ENCODE measurements at places on chromosomes 7 and 10.

DNA sequence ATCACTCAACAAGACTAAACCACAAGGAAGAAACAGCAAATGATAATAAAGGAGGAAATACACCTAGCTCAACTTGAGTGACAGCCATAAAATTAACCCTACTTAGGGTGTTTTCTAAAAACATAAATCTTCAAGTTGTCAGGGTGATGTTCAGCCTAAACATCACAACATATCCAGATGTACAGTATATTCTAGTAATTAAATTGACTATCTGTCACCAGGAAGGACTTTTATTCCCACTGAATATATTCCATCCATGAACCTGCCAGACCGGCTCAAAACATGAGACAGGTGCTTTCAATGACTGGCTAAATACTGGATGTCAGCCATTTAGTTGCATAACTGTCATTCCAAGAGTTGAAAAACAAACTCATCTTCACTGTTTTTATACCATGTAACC lies 298.1 kb upstream of the NEBL start:
- no peak for DNase-seq

DNA sequence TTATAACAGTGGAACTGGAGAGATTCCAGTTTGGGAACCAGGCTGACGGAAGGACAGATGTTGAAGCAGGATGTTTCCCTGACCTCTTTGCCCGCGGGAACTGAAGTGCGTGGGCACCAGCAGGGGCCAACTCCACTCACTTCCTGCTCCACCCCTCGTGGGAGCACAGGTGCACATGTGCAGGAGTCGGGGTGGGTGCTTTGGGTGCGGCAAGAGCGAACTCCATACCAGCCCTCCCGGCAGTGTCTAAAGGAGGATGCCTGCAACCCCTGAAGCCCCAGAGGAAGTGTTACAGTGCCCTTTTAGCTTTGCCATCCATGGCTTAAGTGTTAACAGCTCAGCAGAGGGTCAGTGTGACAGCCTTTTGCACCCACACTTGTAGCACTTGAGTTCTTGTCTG lies 27.4 kb upstream of the UBE3C start:
- no peak for DNase-seq

GRCh38 chr10:120949609-120950031 lies 98.5 kb downstream of the WDR11 start:
- DNase-seq: no peak

- no peak for DNase-seq
Measured at GRCh38 chr7:107960272-107960671, 42.7 kb downstream of the LAMB1 start.

- no peak for DNase-seq
Measured at GRCh38 chr7:12975412-12975811, 288.0 kb downstream of the ARL4A start.

GRCh38 chr10:73456187-73456890 lies 23.0 kb upstream of the MSS51 start:
- DNase-seq: no peak

DNA sequence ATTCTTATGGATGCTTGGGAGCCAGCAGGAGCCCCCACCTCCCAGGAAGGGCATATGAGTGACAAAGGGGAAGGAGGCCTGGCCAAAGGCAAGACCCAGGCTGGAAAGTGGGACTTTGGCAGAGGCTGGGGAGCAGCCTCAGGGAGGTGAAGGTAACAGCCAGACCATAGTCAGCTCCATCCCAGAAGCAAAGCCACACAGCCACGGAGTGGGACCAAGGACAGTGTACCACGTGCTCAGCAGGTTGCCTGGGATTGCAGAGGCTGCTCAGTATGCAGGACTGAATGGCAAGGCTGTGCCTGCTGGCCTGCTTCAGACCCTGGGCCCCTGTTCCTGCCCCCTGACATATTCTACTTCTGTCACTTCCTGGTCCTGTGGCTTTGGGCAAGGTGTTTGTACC lies 17.6 kb upstream of the GPR26 start:
- DNase-seq: no peak

- DNase-seq: no peak
Measured at GRCh38 chr7:128841171-128841690, 11.0 kb downstream of the FLNC start.

DNA sequence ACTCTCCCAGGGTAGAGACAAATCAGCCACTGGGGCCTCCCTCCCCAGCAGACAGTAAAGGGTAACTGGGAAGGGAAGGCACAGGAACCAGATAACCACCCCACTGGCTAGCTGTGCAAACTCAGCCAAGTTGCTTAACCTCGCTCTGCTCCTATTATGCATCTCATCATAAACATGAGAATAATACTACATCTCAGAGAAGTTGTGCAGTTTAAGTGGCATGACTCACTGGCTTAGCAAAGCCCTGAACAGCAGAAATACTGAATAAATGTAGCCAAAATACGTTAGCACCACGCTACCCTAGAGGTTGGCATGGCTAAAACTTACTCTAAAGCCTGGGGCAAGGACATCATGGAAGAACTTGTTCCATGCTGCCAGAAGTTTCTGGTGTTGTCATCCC lies 128.1 kb upstream of the ANK3 start:
- no peak for DNase-seq

DNA sequence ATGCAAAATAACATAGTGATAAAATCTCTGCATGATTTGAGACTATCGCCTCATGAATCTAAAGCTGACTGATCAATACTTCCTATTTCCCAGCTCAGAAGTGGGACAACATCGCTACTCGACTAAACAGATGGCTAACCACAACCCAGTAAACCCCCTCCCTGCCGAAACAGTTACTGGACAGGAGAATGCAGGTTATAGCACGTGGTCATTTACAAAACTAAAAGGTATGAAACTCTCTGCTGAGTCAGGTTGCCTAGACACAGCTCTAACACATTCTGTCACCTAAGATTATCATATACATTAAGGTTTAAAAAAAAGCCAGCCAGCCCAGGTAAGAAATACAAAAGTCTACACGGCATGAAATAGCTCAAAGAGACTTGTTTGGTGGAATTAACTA lies 64.0 kb downstream of the CTBP2 start:
- DNase-seq: no peak

GRCh38 chr10:106082865-106083264 lies 1081.6 kb downstream of the SORCS1 start:
- no peak for DNase-seq

DNA sequence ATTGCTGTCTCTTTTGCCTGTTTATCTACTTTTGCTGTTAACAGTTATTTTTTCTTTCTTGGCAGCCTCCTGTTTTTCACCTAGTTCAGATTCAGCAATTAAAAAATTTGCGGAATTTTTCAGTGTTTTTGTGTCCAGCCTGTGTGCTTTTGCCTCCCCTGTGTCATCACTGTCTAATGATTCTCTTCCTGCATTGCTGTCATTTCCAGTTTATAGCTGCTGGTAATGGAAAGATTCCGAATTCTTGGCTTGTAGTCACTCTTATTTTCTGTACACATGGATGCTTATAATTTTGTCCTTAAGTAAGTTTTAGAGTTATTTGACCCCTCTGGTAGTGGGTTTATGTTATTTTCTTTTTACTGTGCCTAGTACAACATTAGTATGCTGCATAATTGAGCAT lies 25.1 kb downstream of the GLRX3 start:
- no peak for DNase-seq

GRCh38 chr7:47349401-47349800 lies 232.5 kb downstream of the TNS3 start:
- DNase-seq: no peak

DNA sequence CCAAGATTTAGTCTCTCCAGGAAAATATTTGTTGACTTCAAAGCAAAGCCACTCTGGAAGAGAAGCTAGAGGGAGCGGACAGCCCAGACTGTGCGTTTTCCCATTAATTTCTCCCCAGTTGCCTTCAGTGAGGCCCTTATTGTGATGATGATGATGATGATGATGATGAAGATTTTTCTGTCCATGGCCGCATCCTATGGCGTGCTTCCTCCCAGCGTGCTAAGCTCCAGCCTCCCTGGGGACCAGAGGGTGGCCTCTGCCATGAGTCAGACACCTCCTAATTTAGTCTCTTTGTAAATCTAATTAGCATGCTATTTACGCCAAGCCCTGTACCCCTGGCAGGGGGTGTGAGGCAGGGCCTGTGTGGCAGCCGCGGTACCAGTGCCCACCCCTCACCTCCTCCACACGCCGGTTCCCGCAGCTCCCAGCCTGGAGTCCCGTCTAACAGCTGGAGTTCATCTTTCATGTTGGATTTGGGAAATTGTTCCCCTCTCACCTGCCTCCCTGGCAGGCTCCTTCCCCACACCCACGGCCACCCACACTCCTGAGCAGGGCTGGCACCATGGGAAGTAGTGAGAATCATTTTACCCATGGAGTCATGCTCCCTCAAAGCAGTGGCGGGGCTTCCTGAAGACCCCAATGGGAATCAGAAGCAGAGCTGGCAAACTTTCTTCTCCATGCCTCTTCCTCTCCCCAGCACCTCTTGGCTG lies 92.2 kb downstream of the C10orf105 start:
- DNase-seq: no peak

- DNase-seq: no peak
Measured at GRCh38 chr10:13115832-13116803, 16.2 kb downstream of the OPTN start.

GRCh38 chr10:12252882-12253546 lies 57.0 kb downstream of the CDC123 start:
- no peak for DNase-seq

DNA sequence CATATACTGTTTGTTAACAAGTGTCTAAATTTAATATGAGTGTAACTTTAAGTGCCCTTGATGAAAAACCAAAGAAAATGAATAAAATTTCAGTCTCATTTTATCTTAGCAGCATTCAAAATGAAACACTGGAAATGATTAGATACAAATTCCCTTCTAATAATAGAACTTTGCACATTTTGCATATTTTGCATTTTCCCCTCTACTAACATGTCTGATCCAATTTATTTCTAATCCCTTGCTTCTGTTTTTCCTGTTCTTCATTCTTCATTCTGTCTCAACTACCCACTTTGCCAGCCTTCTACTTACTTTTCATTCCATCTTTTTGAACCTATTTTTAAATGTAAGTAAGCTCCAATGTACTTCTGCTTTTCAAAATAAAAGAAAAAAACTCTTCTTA lies 42.7 kb upstream of the SEMA3D start:
- no peak for DNase-seq

GRCh38 chr7:129055861-129056464 lies 1.1 kb upstream of the TNPO3 start:
- DNase-seq: no peak

DNA sequence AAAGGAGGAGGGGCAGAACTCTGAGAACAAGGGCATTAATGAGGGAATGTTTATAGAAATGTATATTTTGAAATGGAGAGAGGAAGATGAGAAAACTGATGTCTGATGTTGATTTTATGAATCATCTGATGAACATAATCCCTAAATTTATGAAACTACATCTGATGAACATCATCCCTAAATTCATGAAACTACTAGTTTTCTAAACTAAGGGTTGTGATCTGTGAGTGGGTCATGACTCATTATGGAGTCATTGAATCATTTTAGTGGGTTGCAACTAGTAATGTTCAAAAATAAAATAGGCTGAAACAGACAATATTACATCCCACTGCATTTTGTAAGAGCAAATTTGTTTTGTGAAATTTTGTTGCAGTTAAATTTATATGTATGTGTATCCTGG lies 442.6 kb upstream of the TEX47 start:
- no peak for DNase-seq

GRCh38 chr10:69394020-69394419 lies 22.7 kb downstream of the TACR2 start:
- no peak for DNase-seq

- no peak for DNase-seq
Measured at GRCh38 chr10:123836418-123837145, 55.0 kb downstream of the CPXM2 start.

DNA sequence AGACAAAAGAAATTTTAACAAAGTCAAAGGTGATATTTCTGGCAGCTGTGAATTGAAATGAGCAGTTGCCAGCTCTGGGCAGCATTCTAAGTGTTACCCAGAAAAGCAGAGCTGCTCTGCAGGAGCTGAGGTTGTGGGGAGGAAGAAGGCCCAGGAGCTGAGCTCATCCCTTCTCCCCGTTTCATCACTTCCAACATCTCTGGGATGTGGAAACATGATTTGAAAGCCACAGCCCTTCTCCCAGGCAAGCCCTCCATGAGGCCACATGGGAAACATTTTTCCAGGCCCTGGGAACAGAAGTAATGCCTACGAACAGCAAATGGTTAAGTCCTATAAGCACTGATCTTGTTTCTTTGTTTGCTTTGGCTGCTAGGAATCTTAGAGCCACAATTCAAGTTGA lies 10.9 kb upstream of the DMBT1 start:
- no peak for DNase-seq

GRCh38 chr10:99695761-99696160 lies 36.2 kb downstream of the COX15 start:
- no peak for DNase-seq

DNA sequence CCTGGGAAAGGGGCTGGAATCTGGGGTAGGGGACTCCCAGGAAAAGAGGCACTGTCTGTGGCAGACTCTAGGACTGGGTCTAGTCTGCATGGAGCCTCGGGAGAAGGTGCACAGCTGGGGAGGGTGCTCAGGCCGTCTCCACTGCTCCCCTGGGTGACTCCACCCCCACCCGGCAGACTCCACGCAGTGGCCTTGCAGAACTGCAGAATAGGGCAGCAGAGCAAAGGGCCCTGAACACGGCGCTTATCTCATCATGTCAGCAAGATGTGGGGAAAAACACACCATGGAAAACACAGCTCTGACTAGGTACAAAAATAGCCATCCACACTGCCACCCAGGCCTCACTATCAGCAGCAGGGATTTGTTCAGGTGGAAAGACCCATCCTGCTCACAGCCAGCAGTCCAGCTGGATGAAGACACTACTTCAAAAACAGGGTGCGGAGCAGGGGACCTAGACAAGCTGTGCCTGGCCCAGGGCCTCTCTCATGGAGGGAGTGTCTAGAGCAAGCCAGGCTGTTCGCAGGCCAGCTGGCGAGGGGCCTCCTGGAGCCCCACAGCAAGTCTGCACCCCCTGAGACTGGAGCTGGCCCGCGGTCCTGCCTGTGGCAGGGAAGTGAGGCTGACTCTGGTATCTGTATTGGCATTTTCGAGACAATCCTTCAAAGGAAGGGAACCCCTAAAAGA lies 11.7 kb downstream of the MAT1A start:
- no peak for DNase-seq

- no peak for DNase-seq
Measured at GRCh38 chr7:65269150-65269856, 104.4 kb upstream of the ZNF92 start.

GRCh38 chr10:47425813-47426419 lies 41.8 kb upstream of the ZNF488 start:
- DNase-seq: no peak

GRCh38 chr10:20834825-20835224 lies 62.3 kb downstream of the NEBL start:
- DNase-seq: no peak

All from stimulated activated CD8-positive, alpha-beta memory T cell treated with anti-CD3 and anti-CD28 coated beads, Interleukin-7, amount 100 ng/mL, for 1 hour (primary cell).